ENCODE measurements at places on chromosomes 7 and 10.

- DNase-seq: no peak
Observed at GRCh38 chr7:65820287-65820950, 52.5 kb upstream of the VKORC1L1 start.

DNA sequence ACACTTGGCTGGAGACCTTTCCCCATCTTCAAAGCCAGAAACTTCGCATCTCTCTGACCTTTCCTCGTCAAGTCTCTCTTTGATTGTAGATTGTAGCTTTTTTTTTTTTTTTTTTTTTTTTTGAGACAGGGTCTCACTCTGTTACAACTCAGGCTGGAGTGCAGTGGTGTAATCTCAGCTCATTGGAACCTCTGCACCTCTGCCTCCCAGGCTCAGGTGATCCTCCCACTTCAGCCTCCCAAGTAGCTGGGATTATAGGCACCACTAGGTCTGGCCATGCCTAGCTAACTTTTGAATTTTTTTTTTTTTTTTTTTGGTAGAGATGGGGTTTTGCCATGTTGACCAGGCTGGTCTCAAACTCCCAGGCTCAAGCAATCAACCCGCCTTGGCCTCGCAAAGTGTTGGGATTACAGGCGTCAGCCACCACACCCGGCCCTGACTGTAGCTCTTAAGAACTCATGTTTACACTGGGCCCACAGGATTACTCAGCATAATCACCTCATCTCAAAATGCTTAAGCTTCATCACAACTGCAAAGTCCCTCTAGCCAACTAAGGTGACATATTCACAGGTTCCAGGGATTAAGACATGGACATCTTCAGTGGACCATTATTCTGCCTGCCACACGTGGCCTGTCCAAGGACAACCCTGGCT, 11.7 kb downstream of the POLL start:
- DNase-seq: no peak

- DNase-seq: no peak
Observed at GRCh38 chr7:137652721-137653120, 194.1 kb downstream of the DGKI start.

DNA sequence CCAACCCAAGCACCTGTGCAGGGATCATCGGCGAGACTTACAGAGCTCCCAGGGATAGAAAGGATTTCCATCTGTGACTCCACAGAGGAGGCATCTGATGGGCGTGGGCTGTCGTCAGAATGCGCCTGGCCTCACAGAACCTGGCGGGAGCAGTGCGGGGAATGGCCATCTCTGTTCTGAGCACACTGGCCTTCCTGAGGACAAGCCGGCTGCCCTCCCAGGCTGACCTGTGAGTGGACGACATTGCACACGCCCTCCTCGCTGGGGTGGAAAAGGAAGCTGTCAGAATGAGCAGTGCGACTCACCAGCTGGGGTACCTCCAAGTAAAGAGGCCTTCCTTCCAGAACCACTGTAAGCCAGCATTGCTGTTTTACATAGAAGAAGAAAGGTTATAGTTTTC, 234.6 kb upstream of the PITRM1 start:
- DNase-seq: no peak

GRCh38 chr7:111532625-111533024, 29.7 kb downstream of the IMMP2L start:
- DNase-seq: no peak

- DNase-seq: no peak
Observed at GRCh38 chr10:132328106-132328505, 3.9 kb upstream of the LRRC27 start.

DNA sequence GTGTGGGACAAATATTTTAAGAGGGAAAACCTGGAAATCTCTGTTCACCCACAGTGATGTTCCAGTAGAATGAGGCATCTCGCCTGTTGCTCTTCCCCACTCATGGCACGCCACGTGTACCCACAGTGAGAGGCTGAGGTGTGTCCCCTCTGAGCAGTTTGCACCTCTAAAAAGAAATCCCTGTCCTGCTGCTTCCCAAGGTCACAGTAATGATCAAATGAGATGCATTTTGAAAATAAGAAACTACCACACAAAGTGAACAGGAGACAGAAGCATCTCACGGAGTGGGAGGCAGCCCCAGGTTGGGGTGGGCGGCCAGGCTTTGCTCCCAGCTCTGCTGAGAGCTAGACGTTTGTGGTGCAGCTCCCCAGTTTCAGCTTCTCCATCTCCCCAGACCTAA, 12.4 kb upstream of the ZNF777 start:
- no peak for DNase-seq

DNA sequence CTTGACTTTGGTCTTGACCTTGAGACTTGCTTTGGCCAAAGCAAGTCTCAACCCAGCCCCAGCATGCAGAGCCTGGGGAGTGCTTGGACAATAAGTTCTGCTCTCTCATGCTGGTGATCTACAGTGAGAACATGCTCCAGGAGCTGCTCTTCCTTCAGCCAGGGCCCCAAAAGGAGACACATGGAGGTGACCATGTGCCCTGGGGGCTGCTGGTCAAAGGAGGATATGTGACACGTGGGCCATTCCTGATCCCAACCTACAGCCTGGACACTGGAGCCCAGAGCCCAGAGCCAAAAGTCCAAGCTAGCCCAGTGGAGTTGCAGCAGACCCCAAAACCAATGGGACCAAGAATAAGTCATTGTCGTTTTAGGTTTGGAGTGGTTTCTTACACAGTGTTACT, 78.2 kb upstream of the CHST15 start:
- peak; percentile 55 for DNase-seq

GRCh38 chr7:90403174-90404113, at the start of gene CLDN12:
Gene CLDN12 (plus strand): TSS chr7:90403461. CDS start chr7:90412677, 9,216 bp downstream.
- peak; percentile 85 for DNase-seq

DNA sequence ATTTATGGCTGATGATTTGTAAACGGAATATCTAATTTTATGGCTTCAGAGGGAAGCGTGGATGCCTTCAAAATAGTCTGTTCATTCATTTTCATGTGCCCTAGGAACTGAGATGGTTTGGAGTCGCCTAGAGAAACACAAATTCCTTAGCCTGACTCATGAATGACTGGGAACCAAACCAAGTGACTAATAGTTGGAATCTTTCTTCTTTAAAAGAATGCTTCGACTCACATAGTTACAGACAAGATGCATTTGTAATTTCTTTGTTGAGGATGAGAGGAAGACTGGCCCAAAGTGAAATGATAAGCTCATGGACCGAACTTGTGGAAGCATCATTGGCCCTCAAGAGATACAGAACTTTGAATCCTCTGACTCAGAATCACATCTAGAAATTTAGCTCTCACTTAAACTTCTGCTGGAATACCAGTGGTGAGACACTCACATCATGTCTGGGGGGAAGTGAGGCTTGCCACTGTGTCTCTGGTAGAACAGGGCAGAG, 1107.2 kb downstream of the NRG3 start:
- no peak for DNase-seq

- no peak for DNase-seq
Observed at GRCh38 chr7:28479507-28479947, 67.2 kb downstream of the CREB5 start.

DNA sequence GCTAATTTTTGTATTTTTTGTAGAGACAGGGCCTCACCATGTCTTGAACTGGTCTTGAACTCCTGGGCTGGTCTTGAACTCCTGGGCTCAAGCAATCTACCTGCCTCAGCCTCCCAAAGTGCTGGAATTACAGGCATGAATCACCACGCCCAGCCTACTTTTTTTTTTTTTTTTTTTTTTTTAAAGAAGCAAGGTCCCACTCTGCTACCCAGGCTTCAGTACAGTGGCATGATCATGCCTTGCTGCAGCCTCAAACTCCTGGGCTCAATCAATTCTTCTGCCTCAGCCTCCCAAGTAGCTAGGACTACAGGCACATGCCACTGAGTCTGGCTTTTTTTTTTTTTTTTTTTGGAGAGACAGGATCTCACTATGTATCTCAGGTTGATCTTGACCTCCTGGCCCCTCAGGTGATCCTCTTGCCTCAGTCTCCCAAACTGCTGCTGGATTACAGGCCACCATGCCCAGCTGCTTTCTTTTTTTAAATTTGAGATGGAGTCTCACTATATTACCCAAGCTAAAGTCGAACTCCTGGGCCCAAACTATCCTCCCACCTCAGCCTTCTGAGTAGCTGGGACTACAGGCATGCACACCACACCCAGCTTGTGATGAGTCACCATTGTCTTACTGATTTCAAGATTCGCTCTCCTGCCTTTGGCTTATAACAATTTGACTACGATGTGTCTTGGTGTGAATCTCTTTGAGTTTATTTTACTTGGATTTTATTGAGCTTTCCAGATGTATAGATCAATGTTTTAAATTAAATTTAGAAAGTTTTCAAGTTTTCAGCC, 9.0 kb downstream of the RPEL1 start:
- no peak for DNase-seq

- peak; percentile 78 for DNase-seq
Observed at GRCh38 chr7:27191833-27192545, 7.0 kb upstream of the HOXA11 start.

DNA sequence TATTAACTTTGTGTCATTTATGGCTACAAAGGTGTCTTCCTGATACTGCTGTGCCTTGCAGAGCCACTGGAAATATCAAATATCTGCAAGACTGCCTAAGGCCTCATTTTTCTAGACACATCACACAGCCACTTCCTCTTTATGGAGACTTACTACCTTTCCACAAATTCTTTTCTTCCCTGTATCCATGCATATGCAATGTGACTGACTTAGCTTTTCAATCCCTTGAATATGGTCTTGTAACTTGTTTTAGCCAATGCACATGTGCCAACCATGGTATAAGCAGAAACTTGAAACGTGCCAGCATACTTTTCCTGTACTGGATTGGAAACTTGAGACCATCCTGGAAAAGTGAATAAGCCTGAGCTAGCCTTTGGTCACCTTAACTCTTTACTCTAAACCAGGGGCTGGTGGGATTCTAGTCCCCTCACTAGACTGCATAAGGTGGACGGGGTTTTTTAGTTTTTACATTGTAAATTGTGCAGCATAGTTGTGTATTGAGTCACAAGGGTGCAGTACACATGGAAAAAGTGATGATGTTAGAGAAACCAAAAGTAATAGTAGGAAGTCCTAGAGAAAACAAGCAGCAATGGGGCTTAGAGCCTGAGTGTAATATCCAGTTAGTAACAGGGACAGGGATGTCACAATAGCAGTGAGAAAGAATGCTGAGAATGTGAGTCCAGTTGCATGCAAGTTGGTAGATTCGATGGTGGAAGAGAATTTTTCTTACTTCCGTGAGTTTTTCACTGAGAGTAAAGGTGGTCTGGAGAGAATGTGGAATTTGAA, 879.5 kb downstream of the SORCS1 start:
- DNase-seq: no peak

DNA sequence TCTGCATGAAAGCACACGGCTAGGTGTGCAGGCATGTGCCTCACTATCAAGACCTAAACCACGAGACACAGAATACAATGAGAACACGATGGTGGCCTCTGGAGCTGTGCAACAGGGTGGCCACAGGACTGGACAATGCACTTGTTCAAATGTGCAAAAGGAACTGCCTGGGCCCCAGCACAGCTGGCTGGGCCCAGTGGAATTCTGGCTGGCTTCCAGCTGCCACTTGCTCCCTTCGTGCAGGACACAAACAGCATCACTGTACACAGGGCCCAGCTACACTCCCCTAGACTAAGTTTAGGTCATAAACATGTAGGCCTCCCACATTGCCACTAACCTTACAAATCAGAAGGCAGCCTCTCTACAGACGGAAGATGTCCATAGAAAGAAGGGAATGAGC, 23.4 kb downstream of the DOCK4 start:
- no peak for DNase-seq

GRCh38 chr7:157597562-157597961, 260.8 kb downstream of the DNAJB6 start:
- no peak for DNase-seq

DNA sequence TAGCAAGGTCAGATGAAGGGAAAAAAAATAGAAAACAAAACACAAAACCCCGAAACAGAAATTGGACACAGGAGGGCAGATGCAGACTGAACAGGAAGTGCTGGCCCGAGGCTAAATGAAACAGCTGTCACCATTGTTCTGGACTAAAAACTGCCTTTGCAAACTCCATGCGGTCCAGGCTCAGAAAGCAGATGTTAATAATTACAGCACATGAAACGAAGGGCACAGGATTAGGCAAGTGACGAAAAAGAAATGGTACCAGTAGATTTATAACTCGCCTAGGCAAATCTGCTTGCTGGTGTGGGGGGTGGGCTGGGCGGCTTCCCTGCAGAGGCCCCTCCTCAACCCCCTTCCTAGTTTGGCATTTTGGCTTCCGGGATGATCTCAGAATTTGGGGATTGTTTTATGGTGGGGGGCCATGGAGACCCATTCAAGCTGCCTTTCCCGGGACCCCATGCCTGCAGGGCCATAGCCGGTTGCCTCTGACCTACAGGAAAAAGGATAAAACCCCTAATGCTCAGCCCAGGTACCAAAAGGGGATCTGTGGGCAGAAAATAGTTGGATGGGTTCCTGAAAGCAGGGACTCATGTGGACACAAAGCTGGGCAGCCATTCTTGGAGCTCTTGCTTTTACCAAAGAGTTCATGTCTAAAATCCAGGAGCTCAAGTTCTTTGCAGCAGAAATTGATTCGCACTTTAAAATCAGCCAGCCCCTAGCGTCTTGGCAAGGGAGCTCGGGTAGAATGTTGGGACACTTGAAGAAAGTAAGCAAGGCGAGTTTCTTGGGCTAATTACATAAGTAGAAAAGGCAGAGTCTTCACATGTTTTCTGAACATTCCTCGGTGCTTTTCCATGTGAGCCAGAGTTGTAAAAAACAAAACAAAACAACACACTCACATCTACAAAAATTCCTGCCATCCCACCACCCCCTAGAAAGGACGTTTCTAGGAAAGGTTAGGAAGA, 39.0 kb upstream of the EMX2 start:
- DNase-seq: peak; percentile 51

DNA sequence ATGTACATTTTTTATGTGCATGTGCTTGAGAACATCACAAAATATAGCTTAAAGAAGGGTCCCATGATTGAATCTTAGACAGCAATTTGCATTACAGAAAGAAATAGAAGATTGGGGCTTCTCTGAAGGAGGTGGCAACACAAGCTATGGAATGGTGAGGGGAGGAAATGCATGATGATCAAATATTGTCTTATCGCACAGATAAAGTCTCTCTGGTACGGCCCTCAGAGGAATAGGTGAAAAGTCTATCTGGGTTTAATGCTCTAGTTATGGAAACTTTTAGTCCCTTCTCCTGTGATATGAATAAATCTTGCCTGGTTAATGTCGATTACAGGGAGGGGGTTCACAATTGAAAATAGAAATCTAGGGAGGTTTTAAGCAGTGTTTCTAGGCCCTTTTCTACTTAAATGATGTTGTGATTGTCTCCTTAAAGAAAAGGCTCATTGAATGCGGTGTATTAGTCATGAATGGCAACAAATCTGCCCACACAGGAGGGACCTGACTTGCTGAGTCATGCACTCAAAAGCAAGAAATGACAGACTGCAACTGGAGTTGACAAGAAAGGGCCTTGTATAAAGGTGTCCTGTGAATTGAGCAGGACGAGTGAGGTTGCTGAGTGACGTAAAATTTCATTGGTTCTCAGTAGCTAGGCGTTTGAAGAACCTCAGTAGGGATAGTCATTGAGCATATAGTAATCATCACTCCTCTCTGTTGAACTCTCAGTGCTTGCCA, 133.4 kb upstream of the CSTF2T start:
- no peak for DNase-seq

DNA sequence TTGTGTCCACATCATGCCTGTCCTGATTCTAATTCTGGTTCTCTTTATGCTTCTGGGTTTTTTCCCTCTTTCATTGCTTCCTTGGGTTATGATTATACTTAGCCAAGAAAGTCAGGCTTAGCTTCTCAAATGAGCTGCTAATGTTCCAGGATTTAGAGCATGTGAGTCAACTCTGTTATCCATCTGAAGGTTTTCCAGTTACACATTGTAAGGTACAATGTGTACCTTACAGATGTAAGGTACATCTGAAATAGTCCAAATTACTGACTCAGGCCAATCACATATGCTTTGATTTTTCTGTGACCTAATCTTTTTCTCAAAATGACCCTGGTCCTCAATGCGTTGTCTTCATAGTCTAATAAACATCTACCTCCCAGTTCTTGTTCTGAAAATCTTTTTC, 13.3 kb upstream of the MIOS start:
- no peak for DNase-seq
